Right ventricle myocardium inferior (tissue), 1 donor: ENCODE measurements at places on chromosomes 6 and 20.

GRCh38 chr6:135323202-135323668 is 142.1 kb downstream of the MYB start:
- DNase-seq, result no peak

DNA sequence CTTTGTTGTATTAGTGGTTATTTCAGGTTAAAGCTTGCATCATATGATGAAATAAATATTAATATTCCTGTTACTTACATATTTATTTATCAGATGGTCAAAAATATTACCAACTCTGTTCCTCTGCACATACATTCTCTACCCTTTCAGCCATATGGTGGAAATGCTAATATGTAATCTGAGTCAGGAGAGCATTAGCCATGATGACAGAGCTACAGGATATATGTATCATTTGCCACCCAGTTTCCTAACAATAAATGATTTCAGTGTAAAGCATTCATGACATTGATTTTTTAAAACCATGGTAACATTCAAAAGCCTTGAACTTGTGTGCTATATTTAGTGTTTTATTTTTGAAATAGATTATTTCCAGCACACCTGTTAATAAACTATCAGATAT is 16.6 kb downstream of the POPDC3 start:
- DNase-seq, result no peak

- no peak for DNase-seq
Measured at GRCh38 chr6:132490024-132490423, 22.9 kb downstream of the STX7 start.

- no peak for DNase-seq
Measured at GRCh38 chr6:146595972-146596731, 2.6 kb upstream of the ADGB start.

DNA sequence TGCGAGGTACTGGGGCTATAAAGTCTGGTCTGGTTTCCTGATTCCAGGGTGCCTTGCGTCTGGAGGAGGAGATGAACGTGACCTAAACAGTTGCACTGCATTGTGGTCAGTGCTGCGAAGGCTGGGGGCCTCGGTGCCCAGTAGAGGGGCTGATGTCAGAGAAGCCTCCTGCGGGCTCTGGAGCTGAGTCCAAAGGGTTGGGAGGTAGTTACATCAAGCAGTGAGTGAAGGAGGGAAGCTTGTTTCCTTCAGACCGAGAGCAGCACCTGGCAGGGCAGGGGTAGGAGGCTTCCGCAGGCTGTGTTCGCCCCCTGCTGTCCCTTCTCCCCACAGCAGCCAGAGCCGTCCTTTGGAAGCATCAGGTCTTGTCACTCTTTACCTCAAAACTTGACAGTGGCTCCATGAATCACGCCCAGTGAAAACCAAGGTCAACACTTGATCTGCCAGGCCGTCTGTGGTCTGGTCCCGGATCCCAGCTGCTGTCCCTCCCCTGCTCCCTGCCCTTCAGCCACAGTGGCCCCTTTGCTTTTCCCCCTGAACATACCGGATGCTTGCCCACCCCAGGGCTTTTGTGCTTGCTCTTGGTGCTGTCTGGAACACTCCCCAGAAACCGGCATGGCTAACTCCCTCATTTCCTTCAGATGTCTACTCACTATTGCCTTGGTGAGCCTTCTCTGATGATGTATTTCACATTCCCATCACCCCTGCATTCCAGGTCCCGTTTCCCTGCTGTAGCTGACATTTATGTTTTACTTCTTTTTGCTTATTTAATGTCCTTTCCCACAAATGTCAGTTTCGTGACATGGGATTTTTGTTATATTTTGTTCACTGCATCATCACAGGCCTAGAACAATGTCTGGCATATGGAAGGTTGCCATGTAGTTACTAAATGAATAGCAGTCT is 7.0 kb downstream of the DYNLRB1 start:
- DNase-seq, result no peak
